Stimulated activated CD4-positive, alpha-beta T cell treated with anti-CD3 and anti-CD28 coated beads, Interleukin-15, amount 100 ng/mL, for 1 hour (primary cell): ENCODE measurements at places on chromosomes 7 and 10.

- no peak for DNase-seq
Measured at GRCh38 chr10:49298671-49298982, 343 bp upstream of the C10orf71 start.

DNA sequence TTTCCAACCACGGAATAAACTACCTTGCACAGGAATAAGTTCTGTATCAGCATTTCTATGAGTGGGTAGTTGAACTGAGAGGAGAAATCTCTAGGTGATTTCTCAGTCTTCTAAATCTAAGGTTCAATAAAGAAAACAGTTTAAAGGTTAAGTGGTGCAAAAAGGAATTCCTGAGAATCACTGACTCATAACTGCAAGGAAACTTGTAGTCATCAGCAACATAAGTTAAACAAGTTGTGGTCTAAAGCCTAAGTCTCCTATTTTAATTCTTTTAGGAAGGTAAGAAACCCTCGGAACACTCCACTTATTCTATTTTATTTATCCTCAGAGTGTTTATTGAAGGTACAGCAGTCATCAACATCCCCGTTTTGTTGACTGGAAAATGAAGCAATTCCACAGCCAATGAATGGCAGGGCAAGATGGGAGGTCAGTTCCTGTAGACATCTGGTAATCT lies 92.4 kb upstream of the PIK3CG start:
- no peak for DNase-seq

GRCh38 chr7:17300012-17300411 lies 1.6 kb downstream of the AHR start:
- no peak for DNase-seq

DNA sequence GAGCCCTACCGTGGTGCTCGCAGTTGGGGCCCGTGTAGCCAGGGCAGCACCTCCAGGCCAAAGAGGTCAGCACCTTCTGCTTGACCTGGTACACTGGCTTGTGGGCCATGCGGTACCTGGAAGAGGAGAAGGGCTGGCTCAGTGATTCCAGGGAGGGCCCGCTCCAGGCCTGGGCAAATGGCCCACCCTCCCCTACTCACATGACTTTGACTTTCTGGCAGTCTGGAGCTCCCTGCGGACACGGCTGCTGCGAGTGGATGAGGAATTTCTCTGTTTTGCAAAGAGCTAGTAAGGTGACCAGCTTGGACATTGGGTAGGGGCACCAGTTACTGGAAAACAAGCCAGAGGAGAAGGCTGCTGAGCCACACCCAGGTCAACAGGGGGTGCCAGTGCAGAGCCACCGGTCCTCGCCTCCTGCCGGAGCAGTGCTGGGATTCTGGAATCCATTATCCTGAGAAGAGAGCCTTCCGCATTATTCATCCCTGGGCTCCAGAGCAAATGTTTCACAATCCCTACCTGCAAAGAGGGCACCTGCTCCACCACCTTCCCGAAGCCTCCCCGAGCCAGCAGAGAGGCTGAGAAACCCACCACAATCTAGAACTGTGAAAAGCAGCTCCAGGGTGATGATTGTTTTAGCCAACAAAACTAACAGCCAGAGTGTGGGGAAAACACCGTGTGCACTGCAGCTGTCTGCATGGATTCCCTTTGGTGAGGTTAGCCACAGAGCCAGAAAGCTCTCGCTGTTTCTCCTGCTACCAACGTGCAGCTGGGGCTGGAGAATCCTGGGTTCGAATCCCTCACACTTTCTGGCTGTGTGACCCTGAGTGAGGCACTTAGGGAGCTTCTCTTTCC lies 11.8 kb downstream of the MMRN2 start:
- DNase-seq, result no peak

- no peak for DNase-seq
Measured at GRCh38 chr7:95255691-95256090, 68.6 kb downstream of the PON1 start.

- no peak for DNase-seq
Measured at GRCh38 chr7:69295977-69296376, 302.3 kb upstream of the AUTS2 start.

GRCh38 chr10:125407557-125407956 lies 247.2 kb upstream of the CTBP2 start:
- no peak for DNase-seq

DNA sequence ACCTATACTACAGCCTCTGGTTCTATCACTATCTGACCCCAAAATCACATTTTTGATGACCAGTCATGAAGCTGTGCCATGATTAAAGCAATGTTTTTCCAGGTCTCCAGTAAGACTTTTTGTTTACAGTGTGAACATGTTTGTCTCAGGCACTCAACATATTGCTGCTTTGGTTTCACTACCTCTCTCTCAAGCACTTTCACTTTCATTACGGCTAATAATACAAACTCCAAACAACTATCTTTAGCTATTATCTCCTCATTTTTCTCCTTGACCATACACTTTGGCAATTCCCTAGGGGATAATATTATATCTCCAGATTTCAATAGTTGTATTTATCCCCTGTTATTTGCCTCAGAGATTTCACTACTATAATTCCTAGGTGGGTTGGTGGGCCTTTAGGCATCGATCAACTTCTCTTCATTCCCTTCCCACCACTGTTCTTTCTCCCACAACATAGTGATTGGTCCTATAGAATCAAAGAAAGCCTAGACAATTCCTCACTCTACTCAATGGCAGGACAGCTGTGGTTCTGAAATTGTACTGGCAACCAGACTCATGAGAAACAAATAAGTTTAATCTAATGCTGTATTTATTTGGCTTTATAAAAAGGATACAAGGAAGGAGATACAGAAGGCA lies 261.4 kb upstream of the ZWINT start:
- DNase-seq, result no peak

DNA sequence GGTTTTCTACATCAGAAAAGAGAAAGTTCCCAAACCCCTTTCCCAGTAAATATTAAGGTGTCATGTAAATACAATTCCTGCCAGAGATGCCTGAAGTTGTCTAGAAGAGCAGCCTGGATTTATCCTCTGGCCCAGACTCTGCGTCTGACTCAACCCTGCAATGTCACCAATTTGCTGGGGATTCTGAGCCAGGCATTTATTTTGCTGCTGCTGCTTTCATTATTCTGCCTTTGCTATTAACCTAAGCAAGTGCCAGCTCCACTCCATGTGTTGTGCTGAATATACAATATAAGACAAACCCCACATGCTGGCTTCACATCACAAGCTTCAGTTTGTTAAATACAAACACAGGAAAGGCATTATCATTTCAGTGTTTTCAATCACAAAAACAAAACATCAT lies 59.1 kb downstream of the ELAPOR2 start:
- DNase-seq, result no peak

DNA sequence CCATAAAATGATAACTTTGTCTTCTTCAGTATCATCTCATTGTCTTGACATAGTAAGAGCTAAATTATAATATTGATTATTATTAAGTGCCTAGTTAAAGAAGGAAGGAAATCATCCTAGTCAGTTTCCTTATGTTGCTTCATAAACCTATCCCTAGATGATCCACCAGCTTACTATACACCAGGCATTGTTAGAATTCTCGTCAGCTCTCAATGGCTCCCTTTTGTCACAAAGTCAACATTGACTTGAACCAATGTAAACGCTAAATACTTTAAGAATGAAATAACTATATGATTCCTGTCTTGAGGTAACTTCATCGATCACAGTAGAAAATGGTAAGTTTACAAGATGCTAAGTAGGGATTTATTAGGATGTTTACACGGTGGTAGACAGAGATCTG lies 1162.9 kb downstream of the CNTNAP2 start:
- no peak for DNase-seq

DNA sequence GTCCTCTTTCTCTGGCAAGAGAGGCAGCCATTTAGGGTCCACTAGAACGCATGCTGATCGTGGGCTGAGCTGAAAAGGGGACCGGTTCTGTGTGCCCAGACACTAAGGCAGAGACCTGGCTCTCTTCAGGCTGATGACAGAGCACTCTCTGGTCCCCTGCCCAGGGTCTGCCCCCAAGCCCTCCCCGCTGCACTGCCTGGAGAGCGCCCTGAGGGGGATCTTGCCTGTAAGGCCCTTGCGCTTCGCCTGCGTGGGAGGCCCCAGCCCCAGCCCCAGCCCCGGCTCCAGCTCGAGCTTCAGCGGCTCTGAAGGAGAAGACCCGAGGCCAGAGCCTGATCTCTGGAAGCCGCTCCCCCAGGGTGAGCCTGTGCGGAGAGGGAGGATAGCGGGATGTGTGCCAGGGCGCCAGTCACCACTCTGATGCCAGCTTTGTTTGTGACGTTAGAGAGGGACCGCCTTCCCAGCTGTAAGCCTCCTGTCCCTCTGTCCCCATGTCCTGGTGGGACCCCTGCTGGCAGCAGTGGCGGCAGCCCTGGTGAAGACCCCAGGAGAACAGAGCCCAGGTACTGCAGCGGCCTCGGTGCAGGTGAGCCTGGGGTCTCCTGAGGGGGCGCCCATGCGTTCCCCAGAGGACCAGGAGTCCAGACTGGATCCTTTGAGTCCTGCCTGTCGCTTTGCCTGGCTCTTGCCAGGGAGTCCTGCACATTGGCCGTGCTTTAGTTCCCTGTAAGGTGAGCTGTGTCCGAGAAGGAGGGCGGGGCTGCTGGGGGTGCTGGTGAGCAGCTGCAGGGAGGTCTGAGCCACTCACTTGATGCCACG lies 43.2 kb downstream of the ZNF467 start:
- DNase-seq, result no peak

DNA sequence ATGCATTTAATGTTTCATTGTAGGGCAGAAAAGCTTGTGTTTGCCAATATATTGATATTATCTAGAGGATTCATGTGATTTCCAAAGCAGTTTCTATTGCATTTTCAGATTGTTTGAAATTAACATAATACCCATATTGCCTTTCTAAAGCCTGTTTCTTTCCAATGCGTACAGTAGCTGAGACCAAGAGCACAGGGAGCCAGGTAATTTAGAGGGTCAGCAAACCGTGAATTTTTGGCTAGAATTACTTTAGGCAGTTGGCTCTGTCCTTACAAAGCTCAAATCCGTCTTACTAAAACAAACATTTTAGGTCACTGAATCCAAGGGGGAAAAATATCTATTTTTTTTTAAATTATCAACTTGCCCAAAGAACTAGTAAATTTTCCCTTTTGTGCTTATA lies 604.9 kb upstream of the ADARB2 start:
- no peak for DNase-seq

DNA sequence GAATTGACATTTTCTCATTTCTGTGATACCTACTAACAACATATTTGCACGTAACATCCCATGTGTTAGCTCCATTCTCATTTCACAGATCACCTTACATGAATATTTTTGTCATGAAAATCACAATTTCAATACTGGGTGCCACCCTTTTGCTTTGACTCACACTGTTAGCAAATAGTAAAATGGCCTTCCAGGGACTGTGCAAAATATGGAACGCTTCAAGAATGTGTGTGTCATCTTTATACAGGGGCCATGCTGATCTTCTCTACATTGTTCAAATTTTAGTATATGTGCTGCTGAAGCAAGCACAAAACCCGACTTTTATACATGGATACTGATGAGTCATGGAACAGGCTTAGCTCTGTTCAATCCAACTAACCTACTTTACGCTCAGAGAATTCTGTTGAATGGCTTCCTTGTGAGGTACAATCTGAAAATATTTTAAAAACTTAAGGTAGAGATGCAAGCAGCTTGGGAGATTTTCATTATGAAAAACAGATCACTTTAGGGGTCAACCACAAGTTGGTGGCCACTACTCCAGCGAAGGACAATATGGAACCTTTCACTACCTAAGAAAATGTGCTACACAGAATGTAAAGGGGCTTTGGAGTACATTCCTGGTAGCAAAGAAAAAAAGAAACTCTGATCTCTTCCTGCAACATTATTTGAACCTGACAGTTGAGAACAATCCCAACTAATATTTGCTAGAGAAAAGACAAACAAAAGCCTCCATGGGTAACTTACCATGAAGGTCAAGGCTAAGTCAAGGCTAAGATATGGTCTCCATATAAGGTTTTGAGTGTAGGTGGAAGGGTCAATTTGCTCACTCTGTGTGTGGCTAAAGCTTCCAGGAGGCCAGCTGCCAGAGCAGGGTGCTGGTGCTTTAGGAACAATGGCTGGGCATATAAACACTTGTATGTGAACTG lies 11.9 kb downstream of the ANKRD26 start:
- DNase-seq, result no peak

DNA sequence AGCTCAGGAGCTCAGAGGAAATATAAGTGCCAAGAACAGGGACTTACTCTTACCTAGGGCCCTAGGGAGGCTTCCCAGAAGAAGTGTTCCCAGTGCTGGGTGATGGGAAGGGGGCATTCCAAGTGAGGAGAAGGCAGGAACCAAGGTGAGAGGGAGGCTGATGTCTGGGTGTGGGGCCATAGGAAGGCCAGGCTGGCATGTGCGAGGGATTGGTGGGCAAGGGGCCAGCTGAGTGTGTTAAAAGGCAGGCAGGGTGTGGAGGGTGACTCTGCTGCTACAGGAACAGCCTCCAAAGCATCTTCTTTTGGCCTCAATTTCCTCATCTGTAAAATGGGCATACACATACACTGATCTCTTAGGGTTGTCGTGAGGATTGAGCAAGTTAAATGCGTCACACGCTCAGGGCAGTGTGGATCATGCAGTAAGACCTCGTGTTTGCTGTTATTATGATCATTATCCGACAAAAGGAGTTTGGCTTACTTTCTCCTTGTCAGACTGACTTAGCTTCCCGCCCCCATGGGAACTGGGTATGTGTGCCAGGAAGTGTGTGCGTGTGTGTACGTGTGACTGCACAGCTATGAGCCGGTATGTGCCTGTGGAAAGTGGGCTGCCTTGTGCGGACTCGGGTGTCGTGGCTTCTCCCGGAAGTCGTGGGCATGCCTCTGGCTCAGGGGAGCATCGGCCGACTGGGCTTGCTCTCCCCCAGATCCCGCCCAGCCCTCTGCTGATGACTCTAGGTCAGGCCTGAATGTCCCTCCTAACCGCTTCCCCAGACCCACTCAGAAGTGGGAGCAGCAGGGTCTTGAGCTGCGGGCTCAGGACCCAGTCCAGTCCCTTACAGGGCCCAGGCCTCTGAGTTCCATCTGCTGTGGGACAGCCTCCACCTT lies 59.6 kb downstream of the NEURL1 start:
- no peak for DNase-seq

- DNase-seq, result no peak
Measured at GRCh38 chr7:16891874-16892643, 10.3 kb upstream of the AGR3 start.

- DNase-seq, result no peak
Measured at GRCh38 chr7:6590645-6591110, 857 bp downstream of the INTS15 start.

GRCh38 chr10:78577712-78578111 lies 491.1 kb upstream of the ZMIZ1 start:
- no peak for DNase-seq

GRCh38 chr10:132448248-132448731 lies 51.3 kb downstream of the PWWP2B start:
- DNase-seq, result no peak

GRCh38 chr7:135238112-135238744 lies 4.6 kb downstream of the STRA8 start:
- no peak for DNase-seq

DNA sequence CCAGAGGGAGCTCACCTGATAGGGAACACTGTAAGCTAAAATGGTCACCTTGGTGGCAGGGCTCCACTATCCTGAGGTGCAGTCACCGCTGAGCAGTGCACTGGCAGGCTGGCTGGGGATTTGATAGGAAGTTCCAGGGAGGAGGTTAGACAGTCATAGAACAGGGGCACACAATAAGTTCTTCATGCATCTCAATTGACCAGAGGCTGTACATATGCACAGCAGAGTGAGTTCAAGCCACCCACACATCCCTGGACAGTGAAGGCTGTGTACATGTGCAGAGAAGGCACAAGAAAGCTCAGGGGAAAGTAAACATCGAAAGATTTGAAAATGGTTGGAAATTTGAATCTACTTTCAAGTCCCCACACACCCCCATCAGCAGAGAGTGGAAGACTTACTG lies 13.9 kb downstream of the PRTFDC1 start:
- DNase-seq, result no peak

GRCh38 chr7:87876040-87876868 lies at the start of the genes DBF4 and SLC25A40:
TSS of gene DBF4 (plus strand) at chr7:87876493. CDS start at chr7:87876733, 240 bp downstream.
TSS of gene SLC25A40 (minus strand) at chr7:87876360. CDS start at chr7:87858727, 17,633 bp downstream.
- peak; percentile 92 for DNase-seq

GRCh38 chr7:65840446-65840845 lies 32.4 kb upstream of the VKORC1L1 start:
- no peak for DNase-seq
